ENCODE measurements at places on chromosomes 5 and 9.

DNA sequence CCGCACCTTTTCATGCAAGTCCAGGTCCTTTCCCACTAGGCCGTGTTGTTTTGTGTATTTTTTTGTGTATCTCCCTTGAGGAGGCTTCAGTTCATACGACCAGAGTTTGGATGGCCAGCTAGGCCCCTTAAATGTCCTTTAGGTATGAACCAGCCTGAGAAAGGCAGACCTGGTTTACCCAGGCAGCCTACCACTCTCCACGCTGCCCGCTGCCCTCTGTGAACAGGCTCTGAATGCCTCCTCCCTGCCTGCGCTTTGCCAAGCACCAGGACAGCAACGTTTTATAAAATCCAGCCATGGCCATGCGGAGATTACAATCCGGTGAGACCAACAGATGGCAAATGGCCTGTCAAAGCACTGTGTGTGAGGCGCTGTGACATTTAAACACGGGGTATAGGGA is 626 bp upstream of the CLTB start:
- no peak for DNase-seq

DNA sequence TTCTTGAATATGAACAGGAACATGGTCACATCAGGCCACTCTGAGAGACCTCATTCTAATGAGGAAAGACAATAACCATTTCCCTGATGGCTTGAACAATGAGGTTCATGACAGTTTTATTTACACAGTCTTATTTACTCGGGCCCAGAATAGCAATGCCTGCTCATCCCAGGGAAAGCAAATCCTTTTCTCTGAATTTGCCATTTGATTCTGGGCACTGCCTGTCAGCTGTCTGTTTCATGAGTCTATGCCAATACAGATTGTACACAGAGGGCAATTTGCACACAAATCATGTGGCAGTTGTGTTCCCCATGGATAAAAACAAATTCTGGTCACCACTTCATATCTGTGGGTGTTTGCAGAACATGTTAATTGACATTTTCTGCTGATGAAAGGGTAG is 492.5 kb downstream of the ACTL7B start:
- DNase-seq: no peak

DNA sequence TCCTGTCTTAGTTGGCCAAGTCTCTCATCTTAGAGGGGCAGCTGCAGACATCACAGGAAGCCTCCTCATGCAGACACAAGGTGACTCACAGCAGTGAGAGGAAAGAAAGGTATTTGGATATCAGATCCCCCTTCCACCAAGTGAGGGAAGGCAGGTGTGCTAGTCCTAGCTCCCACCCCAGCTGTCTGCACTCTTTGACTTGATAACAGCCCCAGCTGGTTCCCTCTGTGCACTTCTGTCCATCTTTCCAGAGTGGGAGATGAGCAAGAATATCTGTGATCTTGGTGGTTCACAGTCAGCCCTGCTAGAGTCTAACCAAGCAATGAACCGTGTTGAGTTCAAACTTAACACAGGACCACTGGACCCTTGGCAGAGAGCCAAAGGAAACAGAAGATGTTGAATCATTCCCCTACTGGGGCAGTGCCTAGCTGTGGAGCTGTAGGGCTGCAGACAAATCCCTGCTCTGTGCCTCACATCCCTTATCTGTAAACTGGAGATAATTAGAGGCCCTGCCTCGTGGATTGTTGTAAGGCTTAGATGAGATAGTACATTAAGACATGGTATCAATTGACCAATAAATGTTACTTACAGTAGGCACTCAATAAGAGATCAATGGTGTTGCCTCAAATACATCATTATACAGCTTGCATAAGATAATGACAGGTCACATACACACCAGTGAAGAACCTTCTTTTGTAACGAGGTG is 39.1 kb downstream of the SH3RF2 start:
- DNase-seq: no peak

DNA sequence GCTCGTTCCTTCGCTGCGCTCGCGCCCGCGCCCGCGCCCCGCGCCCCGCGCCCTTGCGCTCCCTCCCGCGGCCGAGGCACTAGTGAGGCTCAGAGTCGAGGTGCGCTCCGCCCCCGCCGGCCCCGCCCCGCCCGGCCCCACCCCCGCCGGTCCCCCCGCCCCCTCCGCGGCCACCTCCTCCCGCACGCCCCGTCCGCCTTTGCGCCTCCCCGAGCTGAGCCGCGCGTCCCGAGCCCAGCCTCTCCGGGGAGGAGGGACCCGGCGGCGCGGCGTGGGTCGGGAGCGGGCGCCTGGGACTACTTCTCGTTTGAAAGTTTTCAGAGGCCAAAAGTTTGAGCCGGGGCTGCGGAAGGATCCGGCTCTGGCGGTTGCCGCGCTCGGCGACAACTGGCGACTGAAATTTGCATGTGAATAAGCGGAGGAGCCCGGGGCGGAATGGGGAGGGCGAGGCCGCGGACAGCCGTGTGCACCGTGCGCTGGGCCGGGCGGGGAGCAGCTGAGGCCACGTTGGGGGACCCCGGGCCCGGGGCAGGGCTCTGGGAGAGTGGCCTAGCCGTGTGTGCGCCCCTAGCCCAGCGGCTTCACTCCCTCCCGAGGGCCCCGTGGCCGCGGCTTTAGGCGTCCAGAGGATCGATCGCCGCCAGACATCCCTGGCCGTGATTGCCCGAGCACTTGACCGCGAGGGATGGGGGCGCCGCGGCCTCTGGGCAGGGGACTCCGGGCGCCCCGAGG is at the start of gene NOTCH1:
TSS of gene NOTCH1 (minus strand) at position 84 of the 732 bp plus-strand sequence. CDS start 262 bp downstream, outside the sequence.
- DNase-seq: peak; percentile 81

GRCh38 chr5:82396871-82397514 is 118.8 kb upstream of the RPS23 start:
- DNase-seq: no peak

DNA sequence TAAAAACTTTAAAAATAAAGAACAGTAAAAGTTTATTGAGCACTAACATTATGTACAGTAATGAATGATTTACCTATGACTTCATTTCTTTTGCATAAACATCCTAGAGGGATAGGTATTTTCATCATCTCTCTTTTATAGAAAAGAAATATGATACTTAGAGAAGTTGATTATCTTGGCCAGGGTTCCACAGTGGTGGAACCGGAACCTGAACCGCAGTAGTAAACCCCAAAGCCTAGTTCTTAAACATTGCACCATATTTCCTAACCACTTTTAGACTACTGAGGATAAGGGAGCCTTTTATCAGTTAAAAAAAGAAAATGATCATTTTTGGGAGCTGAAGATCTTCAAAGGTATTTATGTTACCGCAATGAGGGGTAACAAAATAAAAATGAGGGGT is 205.7 kb upstream of the SGCD start:
- no peak for DNase-seq

GRCh38 chr5:134227776-134228175 is 1.9 kb upstream of the PPP2CA start:
- DNase-seq: no peak

DNA sequence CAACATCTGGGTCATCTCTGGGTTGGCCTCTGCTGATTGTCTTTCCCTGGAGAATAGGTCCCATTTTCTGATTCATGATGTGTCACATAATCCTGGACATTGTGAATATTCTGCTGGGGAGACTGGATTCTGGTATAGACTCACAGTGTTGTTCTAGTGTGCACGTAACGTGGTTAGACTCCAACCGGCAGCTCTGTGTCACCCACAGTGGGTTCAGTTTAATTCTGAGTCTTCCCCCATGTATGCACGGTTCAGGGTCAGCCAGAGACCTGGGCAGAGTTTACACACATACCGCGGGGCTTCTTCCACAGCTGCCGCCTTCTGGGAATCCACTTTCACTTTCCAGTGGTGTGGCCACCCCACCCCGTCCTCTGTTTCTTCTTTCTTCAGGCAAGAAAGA is 38.0 kb upstream of the LRRC14B start:
- no peak for DNase-seq

DNA sequence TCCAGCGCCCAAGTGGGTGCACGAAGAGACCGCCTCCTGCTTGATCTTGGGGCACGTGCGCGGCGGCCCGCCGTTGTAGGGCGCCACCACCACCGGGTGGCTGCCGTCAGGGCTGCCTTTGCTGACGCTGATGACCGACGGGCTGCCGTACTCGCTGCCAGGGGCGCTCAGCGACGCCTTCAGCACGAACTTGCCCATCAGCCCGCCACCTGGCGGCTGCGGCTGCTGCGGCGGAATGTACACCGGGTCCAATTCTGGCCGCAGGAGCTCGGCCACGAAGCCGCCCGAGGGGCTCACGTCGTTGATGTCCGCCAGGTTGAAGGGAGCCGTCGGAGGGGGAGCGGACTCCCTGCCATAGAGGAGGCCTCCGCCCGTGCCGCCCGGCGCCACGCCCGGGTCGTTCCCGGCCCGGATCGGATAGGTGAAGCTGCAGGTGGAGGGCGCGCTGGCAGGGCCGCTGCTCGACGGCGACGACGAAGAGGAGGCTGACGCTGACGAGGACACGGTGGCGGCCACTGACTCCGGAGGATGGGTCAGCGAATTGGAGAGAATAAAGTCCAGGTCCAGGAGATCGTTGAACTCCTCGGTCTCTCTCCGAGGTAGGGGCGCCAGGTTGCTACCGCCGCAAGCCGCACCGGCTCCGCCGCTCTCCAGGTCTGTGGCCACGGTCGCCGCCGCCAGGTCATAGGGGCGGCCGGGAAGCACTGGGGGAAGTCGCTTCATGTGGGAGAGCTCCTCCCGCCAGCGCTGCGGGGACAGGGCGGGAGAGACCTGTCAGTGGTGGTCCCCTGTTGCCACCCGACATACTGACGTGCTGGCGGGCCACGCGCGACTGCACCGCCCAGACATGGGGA is 1.8 kb downstream of the KLF4 start:
- no peak for DNase-seq

DNA sequence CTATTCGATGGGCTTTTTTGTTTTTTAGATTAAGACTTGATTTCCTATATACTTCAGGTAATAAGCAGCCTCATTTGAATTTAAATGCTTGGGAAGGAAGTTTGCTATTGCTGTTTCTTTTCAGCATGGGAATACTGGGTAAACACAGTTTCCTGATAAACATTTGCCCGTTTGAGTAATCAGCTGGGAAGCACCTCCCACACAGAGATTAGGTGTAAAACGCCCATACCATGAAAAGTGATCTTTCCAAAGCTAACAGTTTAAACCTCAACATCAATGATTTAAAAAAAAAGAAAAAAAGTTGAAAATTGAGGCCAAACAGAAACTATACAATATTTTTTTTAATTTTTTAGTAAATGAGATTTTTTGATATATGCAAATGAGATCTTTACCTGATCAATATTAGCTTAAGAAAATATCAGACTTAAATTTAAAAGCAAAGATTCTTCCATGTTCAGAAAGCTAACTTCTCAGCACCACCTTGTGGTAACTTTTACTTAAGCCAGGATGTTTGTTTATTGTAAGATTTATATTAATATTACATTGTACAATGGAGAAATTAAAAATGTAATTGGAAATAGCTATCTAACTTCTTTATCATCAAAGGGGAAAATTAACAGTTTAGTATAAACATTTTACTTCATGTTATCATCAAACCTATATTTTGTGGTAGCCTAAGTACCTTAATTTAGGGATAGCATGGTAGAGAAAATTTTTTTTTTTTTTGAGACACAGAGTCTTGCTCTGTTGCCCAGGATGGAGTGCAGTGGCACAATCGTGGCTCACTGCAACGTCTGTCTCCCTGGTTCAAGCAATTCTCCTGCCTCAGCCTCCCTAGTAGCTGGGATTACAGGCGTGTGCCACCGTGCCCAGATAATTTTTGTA is 39.8 kb downstream of the F2RL2 start:
- DNase-seq: no peak

DNA sequence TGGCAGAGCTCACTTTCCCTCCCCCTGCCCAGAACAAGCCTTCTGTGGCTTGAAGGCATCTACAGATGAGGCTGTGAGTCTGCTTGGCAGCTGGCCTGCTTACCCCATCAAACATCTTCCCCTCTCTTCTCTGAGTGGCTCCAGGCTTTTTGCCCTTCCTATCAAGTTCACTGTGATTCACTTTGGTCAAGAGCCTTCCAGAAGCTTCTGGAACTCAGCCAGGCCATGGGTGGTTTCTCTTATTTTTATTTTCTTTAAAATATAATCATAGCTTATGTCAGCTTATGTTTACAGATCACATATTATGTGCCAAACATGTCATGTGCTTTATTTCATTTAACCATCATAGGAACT is 267.0 kb downstream of the SEC61B start:
- DNase-seq: no peak

DNA sequence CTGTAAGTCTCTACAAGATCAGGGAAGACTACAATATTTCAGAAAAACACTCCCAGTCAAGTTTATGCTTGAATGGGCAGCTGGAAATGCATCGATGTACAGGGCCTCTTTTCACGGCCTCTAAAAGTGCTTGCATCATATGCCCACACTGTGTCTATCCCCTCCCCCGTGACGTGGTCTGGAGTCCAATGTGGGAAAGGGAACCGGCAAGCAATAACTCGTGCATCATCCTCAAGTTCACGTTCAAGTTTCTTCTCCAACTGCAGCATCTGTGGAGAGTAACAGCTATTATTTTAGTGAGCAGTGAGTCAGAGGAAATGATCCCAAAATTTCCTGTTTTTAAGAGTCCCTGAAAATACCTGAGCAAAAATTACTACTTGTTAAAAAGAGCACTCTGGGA is 22.3 kb downstream of the ATPSCKMT start:
- DNase-seq: no peak

- no peak for DNase-seq
Measured at GRCh38 chr5:147286296-147286695, 51.5 kb downstream of the STK32A start.

DNA sequence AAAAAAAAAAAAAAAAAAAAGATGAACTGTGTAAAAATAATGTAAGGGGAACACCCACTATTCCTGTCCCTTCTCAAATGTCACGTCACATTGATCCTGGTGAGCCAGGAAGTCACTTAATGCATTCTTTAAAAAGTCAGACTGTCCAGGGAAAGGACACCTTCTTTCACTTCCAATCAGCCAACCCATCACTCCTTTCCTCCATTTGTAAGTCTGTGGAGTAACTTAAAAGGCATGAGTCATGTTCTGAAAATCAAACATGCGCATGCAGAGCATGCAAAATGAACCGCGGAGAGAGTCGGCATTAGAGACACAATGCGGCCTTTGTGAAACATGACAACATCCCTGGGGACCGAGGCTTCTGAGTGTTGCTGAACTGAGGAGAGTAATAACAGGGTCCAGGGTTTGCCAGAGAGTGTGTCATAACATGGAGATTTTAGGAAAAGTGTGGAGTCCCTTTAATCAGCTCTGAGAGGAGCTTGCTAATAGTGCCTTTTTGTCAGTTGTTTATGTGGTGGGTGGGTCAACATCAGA is 77.6 kb upstream of the SEMA6A start:
- DNase-seq: no peak

GRCh38 chr9:126962336-126962735 is 47.8 kb downstream of the RALGPS1 start:
- DNase-seq: no peak

DNA sequence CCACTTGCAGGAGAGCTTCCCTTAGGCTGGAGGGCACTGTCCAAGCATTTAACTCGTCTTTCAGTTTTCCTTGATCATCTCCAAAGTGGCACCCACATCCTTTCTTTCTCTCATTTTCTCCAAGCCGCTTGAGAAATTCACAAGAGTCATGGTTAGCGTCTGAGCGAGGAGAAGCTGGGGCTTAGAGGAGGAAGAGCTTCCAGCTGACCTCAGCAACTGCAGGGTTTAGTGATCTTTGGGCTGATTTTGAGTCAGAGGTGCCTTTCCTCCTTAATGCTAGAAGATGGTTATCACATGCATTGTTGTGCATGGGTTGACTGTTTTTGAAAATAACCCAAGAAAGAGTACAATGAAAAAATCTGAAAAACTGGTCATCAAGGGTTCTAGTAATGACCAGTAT is 134.7 kb downstream of the GADD45G start:
- DNase-seq: no peak

GRCh38 chr5:133247881-133248624 is 196.2 kb downstream of the HSPA4 start:
- no peak for DNase-seq

All from activated gamma-delta T cell (primary cell).